ENCODE measurements at places on chromosomes 1 and 21. TPM values are rescaled to one million over a fixed set of nuclear protein-coding genes. Genes with fewer than 3 reads are reported as not detected.

Gene FBXO2
- 11.5 TPM for total RNA-seq

Gene POU3F1
- total RNA-seq = 1.6 TPM

Gene OPTC
- not detected for total RNA-seq

Gene FAM177B
- 0.23 TPM for total RNA-seq

Gene STUM
- 15.5 TPM for total RNA-seq

Gene FAM151A
- total RNA-seq = not detected

Gene MTARC2
- 9.0 TPM for total RNA-seq

Gene B3GALT2
- 87.0 TPM for total RNA-seq

Gene WASF2
- total RNA-seq = 8.5 TPM

Gene SLC30A10
- total RNA-seq = 26.3 TPM

Gene EPHA8
- 10.4 TPM for total RNA-seq

Gene RIT1
- total RNA-seq = 37.4 TPM

Gene GFI1
- total RNA-seq = not detected

Gene RRP1B
- total RNA-seq = 24.5 TPM

Gene RNU1-3
- under 0.01 TPM for total RNA-seq

Gene SLC45A3
- 1.2 TPM for total RNA-seq

Gene UBE2Q1
- total RNA-seq = 26.3 TPM

Gene BRDT
- not detected for total RNA-seq

Gene C1QB
- 11.3 TPM for total RNA-seq

Gene SLC44A3
- 5.1 TPM for total RNA-seq

Gene WNT3A
- total RNA-seq = not detected

Gene RYR2
- total RNA-seq = 27.9 TPM

Gene ATP1A4
- under 0.01 TPM for total RNA-seq

Gene GJA5
- total RNA-seq = 2.3 TPM

Gene CRNN
- total RNA-seq = not detected
